T-cell (primary cell): ENCODE measurements at places on chromosomes 4 and X. TPM values are rescaled to one million over a fixed set of nuclear protein-coding genes. Genes with fewer than 3 reads are reported as not detected.

Gene USP17L28
- total RNA-seq, result not detected

Gene CCNB3
- 0.41 TPM for total RNA-seq

Gene TEC
- 2.5 TPM for total RNA-seq

Gene ZNF732
- not detected for total RNA-seq

Gene NKX3-2
- not detected for total RNA-seq

Gene SCML1
- total RNA-seq, result 25.5 TPM

Gene EMCN
- 0.07 TPM for total RNA-seq

Gene PPID
- 26.2 TPM for total RNA-seq

Gene PCDH18
- 0.43 TPM for total RNA-seq

Gene INTU
- not detected for total RNA-seq

Gene TMEM175
- total RNA-seq, result 60.9 TPM

Gene NPY2R
- not detected for total RNA-seq

Gene COL25A1
- total RNA-seq, result not detected

Gene VCX
- not detected for total RNA-seq

Gene NHS
- total RNA-seq, result 0.03 TPM

Gene RAB40AL
- total RNA-seq, result 0.39 TPM

Gene ARFIP1
- total RNA-seq, result 12.0 TPM

Gene DUSP21
- not detected for total RNA-seq
